ENCODE measurements at places on chromosomes 5 and 9.

DNA sequence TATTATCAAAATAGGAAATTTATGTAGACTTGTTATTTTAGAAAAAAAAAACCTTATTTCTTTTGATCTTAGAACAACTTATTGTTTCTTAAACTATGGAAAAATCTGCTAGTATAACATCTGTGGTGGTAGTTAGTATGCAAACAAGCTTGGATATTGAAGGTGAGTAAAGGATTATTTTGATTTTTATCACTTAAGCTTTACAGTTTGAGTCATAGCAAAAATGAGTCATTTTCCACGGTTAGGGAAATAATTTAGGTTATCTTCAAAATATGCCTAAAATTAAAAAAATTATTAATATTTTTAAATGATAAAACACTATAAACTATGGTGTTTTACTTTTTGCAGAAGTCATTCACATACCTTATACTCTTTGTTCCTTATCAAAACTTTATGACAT is 107.2 kb upstream of the DHFR start:
- no peak for DNase-seq

- no peak for DNase-seq
Observed at GRCh38 chr5:145906401-145906800, 30.0 kb upstream of the SH3RF2 start.

GRCh38 chr5:81428861-81429260 is 34.9 kb upstream of the ACOT12 start:
- no peak for DNase-seq

- no peak for DNase-seq
Observed at GRCh38 chr5:158565017-158565789, 534.5 kb downstream of the EBF1 start.

DNA sequence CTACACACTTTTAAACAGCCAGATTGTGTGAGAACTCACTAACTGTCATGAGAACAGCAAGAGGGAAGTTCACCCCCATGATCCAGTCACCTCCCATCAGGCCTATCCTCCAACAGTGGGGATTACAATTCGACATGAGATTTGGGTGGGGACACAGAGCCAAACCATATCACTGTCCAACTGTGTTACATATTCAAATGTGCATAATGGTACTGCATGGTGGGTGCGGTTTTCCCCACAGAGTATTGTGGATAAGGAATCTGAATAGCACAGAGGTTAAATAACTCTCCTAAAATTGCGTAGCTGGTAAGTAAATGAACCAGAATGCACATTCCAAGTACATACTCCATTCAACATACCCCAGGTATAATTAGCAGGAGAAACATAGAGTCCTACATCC is 32.1 kb downstream of the CDH6 start:
- no peak for DNase-seq

GRCh38 chr9:129182625-129183494 is 4.8 kb upstream of the IER5L start:
- DNase-seq = no peak

DNA sequence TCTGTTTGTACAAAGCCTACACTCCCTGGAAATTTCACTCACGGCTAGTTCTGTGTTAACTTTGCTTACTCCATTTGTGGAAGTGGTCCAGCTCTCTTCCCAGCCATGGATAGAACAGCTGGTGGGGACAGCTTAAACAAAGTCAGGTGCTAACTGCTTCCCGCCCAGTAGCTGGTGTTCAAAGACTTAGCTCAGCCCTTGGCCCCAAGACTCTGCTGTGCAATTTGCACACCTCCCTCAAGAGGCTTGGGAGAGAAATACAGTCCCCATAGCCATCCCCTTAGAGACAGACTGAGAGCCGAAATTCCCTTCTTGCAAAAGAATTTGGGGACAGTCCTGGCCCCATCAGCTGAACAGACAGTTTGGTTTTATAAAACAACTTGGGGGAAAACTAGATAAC is 73.8 kb upstream of the RAI14 start:
- DNase-seq = no peak

DNA sequence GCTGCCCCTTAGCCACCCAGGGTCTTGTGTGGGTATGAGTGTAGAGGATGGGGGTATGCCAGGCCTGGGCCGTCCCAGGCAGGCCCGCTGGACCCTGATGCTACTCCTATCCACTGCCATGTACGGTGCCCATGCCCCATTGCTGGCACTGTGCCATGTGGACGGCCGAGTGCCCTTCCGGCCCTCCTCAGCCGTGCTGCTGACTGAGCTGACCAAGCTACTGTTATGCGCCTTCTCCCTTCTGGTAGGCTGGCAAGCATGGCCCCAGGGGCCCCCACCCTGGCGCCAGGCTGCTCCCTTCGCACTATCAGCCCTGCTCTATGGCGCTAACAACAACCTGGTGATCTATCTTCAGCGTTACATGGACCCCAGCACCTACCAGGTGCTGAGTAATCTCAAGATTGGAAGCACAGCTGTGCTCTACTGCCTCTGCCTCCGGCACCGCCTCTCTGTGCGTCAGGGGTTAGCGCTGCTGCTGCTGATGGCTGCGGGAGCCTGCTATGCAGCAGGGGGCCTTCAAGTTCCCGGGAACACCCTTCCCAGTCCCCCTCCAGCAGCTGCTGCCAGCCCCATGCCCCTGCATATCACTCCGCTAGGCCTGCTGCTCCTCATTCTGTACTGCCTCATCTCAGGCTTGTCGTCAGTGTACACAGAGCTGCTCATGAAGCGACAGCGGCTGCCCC is 2.6 kb downstream of the SLC35A4 start:
- DNase-seq = no peak

- no peak for DNase-seq
Observed at GRCh38 chr9:2761424-2761823, 44.1 kb downstream of the KCNV2 start.

- DNase-seq = no peak
Observed at GRCh38 chr5:6632324-6632887, 438 bp downstream of the NSUN2 start.

DNA sequence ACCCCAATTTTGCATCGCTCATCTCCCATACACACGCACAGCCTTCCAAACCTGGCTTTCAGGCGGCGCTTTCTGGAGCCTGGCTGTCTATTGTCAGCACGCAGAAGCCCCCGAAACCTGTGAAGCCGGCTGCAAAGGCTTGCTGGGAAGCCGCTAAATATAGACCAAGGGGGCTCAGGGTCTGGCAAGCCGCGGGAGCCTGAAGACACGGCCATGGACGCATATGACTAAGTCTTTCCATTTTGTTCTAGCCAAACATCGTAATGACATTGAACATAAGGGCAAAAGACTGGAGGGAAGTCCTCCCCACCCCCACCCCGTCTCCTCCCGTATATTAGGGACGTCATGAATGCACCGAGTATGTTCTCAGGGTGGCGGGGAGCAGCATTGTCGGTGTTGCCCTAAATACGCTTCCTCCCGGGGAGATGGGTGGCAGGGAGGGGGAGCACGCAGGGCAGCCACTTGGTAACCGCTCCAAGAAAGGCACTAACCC is 1.1 kb downstream of the CTNND2 start:
- peak; percentile 32 for DNase-seq

DNA sequence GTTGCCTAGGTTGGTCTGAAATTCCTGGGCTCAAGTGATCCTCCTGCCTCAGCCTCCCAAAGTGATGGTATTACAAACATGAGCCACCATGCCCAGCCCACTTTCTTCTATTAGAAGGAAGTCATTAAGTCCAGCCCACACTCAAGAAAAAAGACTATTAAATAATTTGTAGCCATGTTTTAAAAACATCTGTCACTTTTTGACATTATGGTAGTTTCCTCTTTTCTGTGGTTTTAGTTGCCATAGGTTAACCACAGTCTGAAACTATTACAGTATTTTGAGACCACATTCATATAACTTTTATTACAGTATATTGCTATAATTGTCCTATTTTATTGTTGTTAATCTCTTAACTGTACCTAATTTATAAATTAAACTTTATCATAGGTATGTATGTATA is 31.9 kb upstream of the C5orf24 start:
- no peak for DNase-seq

GRCh38 chr5:76271836-76272235 is 131.2 kb upstream of the IQGAP2 start:
- no peak for DNase-seq

- DNase-seq = no peak
Observed at GRCh38 chr5:21818370-21818720, 1034.8 kb downstream of the CDH12 start.

DNA sequence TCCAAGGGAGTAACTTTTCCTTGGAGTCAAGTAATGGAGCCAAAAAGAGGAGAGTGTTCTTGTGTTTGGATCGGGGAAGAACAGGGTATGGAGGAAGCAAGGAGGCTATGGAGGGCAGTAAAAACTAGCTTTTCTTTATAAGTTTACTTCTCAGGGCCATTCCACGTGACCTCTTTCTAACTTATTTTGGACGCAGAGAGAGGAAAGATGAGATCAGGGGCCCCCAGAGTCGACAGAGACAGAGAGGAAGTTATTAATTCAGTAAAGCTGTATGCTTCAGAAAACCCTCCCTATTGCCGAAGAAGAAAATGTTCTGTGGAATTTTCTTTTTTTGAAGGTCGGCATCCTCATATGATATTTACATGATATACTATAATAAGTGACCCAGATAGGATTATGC is 233.8 kb upstream of the MPDZ start:
- no peak for DNase-seq

GRCh38 chr9:87437966-87438365 is 59.7 kb upstream of the DAPK1 start:
- no peak for DNase-seq

- DNase-seq = no peak
Observed at GRCh38 chr5:139733010-139733688, 62.5 kb upstream of the PSD2 start.

DNA sequence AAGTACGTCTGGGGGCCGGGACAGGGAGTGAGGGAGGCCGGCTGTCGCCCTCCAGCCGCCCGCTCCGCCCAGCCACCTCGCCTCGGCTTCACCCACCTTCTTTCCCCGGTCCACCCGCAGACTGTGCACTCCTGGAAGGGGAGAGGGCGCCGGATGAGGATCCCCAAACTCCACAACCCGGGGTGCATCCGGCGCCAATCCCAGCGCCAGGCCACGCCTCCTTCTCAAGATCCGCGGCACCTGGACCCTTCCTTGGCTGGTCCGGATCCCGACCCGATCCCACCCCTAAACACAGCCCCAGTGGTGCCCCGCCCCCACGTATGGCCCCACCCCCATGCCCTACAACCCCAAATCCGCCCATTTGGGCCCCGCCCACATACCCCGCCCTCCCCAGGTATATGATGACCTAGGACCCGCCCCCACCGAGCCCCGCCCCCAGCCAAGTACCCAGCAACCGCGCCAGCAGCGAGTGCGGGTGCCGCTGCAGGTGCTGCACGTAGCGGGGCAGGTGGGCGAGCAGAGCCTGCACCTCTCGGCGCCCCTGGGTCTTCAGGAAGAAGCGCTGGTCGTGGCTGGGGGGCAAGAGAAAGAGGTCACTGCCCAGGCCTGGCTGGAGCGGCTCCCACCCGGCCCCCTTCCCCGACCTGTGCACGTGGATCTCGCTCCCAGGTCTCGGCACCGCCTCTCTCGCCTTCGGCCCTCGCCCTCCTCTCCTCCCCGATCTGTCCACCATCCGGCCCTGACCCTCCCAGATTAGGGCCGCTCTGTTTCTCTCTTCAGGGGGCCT is 3.2 kb downstream of the PIP5KL1 start:
- no peak for DNase-seq

- DNase-seq = no peak
Observed at GRCh38 chr5:112895682-112896081, 26.3 kb downstream of the REEP5 start.

DNA sequence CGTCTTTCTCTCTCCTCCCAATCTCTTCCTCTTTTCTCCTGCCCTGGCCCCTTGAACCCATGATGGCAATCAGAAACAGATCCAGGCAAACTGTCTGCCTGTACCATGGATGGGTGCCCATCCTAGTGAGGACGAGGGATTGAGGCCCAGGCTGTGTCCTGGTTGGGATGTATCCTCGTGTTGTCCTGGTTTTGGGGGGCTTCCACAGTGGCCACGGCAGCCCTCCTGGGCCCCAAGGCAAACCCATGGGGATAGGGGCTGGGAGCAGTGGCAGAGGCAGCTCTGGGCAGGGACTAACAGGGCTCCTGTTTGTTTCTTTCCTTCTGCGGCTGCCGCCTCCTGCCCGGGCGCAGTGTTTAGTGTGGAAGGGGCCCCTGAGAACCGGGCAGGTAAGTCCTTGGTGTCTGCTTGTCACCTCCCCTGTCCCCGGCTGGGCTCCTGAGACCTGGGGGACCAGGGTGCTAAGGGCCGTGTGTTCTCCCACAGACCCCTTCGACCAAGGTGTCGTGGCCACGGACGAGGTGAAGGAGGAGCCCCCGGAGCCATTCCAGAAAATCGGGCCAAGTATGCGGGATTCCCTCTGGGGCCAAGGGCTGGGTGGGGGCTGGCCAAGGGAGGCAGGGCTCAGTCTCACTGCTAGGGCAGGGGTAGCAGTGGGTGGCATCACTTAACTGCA is 70.0 kb downstream of the AMBP start:
- no peak for DNase-seq

DNA sequence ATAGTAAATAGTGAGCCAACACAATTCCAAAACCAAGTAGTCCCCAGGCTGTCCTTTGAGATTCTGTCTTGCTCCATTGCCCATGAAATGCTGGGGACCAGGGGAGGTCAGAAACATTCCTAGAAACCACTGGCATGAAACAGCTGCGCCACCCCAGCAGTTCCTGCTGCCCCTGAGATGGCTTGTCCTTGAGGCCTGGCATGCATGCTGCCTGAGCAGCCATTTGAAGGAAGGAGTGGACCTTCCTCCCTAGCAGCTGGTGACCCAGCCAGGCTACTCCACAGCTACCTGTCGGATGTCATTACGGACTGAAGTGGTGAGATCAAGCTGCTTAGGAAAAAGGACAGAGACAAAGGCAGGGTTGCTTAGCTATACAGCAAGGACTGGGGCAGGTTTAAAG is 260.6 kb downstream of the DENND1A start:
- peak; percentile 15 for DNase-seq
